ENCODE measurements at places on chromosomes 13 and 19.

DNA sequence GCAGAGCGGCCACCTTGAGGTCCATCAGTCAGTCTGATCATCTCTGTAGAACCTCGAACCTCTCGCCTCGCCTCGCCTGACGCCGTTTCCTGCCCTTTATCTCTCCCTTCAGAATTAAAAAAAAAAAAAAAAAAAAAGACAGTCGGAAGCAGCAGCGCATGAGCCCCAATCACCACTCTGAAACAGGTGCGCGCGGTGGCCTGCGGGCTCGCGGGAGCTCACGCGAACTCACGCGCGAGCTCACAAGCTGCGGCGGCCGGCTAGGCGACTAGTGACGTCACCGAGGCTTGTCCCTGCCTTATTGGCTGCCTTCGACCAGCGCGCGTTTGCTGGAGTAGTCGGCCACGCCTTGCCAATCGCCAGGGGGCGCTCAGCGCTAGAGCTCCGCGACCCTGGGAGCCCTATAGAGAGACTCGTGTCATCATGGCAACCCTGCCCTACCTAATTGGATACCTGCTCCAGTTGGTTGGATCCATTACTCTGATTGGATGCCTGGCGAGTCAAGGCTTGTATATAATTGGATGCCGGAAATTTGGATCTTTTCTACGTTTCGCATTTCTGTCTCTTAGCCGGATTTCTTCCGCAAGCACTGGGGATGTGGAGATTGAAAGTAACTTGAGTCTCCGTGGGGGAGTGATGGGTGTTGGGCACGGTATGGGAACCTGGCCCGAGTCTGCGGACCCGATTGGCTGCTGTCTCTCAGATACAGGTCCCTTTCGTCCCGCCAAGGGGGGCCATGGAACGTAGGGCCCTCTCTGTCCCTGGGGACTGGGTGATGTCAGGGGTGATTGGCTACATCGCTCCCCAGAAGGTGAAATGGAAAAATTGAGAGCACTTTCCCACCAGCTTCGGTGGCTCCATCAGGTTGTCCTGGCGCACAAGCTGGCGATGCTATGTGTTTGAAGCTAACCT is 31.6 kb downstream of the SYT3 start:
- peak; percentile 99 for DNase-seq

DNA sequence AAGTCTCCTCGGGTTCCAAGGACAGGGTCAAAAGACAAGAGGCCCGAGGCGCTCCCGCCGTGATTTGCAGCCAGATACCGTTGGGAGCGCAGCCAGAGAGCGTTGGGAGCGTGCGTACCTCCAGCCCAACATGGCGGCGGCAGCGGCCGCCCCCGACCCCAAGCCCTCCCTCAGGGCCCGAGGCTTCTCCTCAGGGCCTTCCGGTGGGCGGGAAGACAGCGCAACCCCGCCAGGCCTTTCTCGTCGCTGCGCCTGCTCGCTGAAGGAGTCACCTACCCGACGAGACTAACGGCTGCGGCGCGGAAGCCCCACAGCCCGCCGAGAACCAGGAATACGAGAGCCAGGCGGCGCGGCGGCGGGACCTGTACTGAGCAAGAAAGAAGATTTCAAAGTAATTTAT is 3.2 kb upstream of the ZNF850 start:
- DNase-seq, result no peak

DNA sequence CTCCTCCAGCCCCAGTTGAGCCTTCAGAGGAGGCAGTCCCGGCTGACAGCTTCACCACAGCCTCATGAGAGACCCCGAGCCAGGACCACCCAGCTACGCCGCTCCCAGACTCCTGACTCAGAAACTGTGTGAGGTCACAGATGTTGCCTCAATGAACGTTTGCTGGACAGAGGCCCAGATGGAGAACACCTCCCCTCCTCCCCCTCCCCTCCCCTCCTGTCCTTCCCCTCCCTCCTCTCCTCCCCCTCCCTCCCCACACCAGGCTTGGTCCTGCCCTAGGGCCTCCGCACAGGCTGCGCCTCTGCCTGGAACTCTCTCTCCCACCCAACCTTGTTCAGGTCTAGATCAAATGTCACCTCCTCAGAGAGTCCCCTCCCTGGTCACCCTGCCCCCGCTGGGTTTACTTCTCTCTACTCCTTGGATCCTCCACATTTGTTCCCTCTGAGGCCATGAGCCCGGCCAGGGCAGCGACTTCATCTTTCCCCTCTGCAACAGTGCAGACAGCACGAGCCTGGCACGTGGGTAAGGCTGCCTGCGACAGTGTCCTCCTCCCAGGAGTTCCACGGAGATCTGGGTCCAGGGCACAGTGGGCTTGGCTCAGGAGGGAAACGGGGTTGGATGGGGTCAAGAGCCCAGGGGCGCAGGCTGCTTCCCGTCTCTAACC is 17.4 kb downstream of the PIP5K1C start:
- peak; percentile 60 for DNase-seq

- DNase-seq, result no peak
Measured at GRCh38 chr13:20666948-20667347, 36.6 kb upstream of the IL17D start.

GRCh38 chr19:16168465-16169081 is 4.8 kb downstream of the CIB3 start:
- no peak for DNase-seq

All from endodermal cell (in vitro differentiated cells).